ENCODE measurements at places on chromosomes 7 and 10.

DNA sequence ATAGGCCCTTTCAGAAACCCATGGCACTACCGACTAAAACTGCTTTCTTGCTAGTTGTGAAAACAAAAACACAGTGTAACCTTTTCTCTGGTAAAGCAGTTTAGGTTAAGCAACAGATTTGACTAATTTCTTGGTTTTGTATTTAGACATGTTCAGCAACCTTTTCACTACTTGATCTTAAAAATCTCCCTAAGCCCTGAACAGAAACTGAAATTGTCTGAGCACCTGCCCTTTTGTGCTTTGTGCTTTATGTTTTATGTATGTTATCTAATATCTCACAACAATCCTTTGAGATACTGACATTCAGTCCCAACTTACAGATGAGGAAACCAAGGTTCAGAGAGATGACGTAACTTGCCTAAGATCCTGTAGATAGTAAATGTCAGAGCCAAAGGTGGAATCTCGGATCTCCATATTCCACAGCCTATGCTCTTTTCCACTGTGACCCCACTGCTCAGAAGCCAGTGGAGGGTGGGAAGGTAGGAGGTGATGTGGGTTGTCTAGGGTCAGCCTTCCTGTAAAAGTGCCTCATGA lies 146.6 kb downstream of the LCOR start:
- DNase-seq = no peak

- no peak for DNase-seq
Observed at GRCh38 chr7:23075571-23075970, 30.0 kb upstream of the KLHL7 start.

GRCh38 chr7:139106959-139107358 lies 2.6 kb downstream of the ZC3HAV1 start:
- DNase-seq = peak; percentile 62

DNA sequence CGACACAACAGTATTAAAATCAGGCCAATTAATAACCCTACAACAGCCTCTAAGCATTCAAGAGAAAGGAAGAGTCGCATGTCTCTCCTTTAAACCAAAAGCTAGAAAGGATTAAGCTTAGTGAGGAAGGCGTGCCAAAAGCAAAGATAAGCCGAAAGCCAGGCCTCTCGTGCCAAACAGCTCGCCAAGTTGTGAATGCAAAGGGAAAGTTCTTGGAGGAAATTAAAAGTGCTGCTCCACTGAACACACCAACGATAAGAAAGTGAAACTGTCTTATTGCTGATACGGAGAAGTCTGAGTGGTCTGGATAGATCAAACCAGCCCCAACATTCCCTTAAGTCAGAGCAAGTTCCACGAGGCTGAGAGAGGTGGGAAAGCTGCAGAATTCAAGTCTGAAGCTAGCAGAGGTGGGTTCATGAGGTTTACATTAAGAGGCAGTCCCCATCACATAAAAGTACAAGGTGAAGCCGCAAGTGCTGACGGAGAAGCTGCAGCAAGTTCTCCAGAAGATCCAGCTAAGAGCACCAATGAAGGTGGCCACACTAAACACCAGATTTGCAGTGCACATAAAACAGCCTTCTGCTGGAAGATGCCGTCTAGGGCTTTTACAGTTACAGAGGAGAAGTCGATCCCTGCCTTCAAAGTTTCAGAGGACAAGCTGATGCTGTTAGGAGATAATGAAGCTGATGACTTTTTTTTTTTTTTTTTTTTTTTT lies 194.8 kb downstream of the MAD1L1 start:
- DNase-seq = peak; percentile 26

- no peak for DNase-seq
Observed at GRCh38 chr7:30968747-30969603, 5.2 kb downstream of the GHRHR start.

DNA sequence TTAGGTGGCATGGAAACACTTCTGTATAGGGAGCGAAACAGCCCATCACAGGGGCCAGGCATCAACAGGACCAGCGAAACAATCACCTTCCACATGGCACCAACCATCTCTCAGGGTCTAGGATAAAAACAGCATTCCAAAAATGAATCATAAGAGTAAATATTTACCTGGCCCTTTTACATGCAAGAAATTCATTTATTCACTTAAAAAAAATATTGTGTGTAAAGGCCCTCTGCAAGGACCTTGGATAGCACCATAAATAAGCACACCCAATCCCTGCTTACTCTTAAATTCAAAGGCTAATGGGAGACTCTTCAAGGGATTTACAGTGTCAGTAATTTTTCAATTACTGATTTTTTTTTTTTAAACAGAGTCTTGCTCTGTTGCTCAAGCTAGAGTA lies 25.4 kb downstream of the CPVL start:
- no peak for DNase-seq

- DNase-seq = no peak
Observed at GRCh38 chr7:123432601-123433000, 101.8 kb downstream of the IQUB start.

GRCh38 chr7:55086413-55087201 lies 67.8 kb downstream of the EGFR start:
- no peak for DNase-seq

GRCh38 chr10:35577926-35578617 lies 27.1 kb upstream of the GJD4 start:
- no peak for DNase-seq

DNA sequence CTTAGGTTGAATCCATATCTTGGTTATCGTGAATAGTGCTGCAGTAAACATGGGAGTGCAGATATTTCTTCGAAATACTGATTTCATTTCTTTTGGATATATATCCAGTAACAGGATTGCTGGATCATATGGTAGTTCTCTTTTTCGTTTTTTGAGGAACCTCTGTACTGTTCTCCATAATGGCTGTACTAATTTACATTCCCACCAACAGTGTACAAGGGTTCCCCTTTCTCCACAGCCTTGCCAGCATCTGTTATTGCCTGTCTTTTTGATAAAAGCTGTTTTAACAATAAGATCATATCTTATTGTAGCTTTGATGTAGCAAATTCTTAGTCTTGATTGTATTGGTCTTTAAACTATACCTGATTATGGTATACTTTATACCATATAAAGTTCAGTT lies 45.3 kb downstream of the ZNRF2 start:
- no peak for DNase-seq

- no peak for DNase-seq
Observed at GRCh38 chr10:117461766-117462423, 80.7 kb upstream of the EMX2 start.

- no peak for DNase-seq
Observed at GRCh38 chr7:35280902-35281301, 27.0 kb upstream of the TBX20 start.

- DNase-seq = no peak
Observed at GRCh38 chr10:87589645-87590051, 70.0 kb upstream of the PAPSS2 start.

- no peak for DNase-seq
Observed at GRCh38 chr7:9711259-9711918, 1262.3 kb upstream of the PHF14 start.

DNA sequence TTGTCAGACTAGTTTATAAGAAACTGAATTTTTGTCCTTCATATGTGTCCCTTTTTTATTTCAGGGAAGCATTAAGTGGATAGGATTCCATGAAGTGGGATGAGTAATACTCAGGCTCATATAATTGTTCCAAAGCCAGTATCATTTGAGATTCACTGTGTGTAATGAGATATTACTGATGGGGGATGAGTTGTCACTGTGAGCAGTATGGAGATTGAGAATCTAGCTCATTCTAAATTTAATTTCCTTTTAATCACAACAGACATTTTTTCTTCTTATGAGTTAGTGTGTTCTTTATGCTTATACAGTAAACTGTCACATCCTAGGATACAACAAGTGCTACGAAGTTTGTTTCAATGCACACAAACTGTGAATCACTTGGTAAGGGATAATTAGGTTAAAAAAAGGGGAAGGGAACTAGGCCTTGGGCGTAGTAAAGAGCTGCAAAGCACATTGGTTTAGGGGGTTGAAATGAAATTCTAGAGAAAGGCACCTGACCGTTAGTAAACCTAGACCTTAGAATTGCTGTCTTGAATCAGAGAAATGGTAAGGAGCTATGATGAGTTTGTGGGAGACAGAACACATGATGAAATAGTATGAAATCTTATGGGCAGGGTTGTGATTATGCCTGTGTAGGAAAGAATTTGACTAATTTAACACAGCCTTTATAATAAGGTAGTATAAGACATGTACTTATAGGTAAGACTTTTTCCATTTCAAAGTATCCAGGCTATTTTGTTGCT lies 153.4 kb downstream of the MLLT10 start:
- DNase-seq = no peak

DNA sequence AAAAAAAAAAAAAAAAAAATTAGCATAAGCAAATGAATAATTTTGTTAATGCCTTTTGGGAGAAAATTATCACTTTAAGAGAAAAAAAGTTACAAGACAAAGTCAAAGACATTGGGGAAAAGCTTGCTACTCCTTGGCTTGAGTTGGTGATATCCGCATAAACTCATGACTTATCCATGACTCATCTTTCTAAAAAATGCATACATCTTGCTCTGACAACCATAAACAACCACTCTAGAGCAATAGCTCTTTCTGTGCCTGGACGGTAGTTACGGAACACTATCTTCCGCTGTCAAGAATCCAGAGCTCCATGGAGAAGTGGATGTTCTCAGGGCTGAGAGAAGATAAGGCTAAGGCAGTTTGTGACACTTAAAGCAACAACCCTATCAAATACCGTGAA lies 281.1 kb upstream of the PFKP start:
- no peak for DNase-seq

- no peak for DNase-seq
Observed at GRCh38 chr7:139854803-139855497, 25.9 kb downstream of the TBXAS1 start.

DNA sequence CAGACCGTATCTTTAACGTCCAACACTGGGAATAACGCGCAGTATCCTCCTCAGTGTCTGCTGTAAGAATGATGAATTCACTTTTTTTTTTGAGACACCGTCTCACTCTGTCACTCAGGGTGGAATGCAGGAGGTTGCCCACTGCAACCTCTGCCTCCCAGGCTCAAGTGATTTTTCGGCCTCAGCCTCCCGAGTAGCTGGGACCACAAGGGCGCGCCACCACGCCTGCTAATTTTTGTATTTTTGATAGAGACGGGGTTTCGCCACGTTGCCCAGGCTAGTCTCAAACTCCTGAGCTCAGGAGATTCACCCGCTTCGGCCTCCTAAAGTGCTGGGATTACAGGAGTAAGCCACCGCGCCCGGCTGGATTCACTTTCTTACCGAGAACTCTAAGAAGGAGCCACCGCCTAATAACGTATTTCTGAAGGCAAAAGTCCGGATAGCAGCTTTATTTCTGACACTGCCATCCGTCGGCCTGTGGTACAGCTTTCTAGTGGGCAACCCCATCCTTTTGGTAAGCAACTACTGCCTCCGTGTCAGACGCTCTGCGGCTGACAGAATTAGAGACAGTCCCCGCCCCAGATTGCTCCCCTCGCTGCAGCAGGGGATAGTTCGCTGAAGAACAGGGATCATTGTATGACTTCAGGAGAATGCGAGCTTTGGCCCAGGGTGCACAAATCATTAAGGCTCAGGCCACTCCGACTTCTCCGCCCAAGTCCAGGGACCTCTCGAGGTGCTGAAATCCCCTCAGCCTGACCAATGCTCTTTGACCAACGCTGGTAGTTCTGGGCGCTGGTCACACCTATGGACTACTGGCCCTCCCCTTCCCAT lies 662 bp downstream of the POLR3A start:
- peak; percentile 32 for DNase-seq

DNA sequence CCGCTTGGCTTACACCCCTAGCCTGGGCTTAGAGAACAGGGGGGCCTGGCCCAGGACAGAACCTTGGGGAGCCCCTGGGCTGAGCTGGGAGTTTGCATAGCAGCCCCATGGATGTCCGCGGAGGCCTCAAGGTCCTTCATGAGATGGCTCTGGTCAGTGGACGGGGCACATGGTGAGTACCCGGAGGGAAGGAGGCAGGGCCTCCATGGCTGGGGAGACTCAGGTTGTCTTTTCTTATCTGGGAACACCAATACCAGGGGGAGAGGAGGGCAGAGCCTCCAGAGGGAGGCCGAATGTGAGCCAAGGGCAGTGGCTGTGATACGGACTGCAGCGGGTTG lies 64.8 kb downstream of the GLRX3 start:
- no peak for DNase-seq

GRCh38 chr7:134522601-134523000 lies 4.8 kb upstream of the AKR1B10 start:
- no peak for DNase-seq

DNA sequence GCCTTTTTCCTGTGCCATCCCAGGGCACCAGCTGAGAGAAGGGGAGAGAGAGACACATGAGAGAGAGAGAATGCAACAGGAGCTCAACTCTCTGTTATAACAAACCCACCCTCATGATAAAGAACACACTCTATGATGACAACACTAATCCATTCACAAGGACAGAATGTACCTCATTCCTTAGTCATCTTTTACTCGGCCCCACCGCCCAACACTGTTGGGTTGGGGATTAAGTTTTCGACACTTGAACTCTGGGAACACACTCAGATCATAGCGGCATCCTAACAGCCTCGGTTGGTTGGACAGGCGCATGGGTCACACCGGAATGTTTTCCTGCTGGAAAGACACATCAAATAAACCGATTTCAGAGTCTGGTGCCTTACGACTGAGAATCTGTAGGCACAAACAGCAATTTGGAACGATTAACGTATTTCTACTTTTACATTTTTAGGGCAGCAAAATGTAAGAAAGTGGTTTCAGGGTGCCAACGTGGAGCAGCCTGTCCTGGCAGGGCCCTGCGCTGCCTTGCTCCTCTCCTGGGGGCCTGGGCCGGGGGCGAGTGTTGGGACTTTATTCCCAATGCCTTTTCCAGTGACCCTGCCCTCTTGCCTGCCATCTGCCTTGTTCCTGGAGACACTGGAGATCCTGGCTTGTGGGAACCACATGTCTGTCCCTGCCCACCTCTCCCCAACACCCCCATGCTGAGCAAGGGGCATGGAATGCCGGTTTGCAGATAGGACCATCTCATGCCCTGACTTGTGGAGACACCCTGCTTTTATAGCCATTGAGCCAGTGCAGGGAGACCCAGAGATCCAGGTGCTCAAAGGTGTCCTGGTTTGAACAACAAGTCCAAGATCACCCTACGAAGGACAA lies 287.0 kb downstream of the TCERG1L start:
- DNase-seq = no peak

DNA sequence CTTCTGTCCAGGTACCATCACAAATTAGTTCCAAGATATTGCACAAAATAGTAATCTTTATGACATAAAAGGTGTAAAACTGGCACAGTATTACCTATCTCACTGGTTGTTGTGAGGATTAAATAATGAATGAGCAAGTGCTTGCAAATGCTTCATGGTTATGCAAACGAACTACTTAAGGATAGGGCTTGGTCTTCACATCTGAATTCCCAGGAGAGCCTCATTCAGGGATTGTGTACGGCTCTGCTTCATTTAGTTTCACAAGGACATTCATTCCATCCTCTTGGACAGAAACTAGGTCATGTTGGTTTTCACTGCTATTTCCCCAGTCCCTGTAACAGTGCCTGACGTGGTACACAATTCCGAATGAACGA lies 12.1 kb downstream of the ABCA13 start:
- no peak for DNase-seq

GRCh38 chr7:57404343-57404966 lies 45.5 kb upstream of the ZNF716 start:
- no peak for DNase-seq
